ENCODE measurements at places on chromosomes 13 and 19. TPM values are rescaled to one million over a fixed set of nuclear protein-coding genes. Genes with fewer than 3 reads are reported as not detected.

The IFNL1 gene
- polyA plus RNA-seq, result not detected

DNA sequence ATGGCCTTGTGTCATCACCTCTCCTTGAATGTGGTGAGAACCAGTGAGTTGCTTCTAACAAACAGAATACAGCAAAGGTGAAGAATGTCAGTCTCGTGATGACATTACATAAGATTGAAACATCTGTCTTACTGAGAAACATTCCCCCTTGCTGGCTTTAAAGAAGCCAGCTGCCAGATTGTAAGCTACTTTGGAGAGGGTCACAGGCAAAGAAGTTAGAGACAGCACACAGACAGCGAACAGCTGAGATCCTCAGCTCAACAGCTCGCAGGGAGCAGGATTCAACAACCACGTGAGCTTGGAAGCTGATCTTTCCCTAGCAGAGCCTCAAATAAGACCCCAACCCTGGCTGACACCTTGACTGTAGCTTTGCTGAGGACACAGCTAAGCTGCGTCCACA lies 367.9 kb downstream of the LIG4 start:
- no peak for DNase-seq
- H3K27me3 ChIP-seq, result no peaks in the 10 kb centered on the region
- no peaks in the 10 kb centered on the region for H3K4me1 ChIP-seq

- H3K36me3 ChIP-seq, result peaks cover 65% of the 10 kb centered on the region
- DNase-seq, result no peak
- H3K4me3 ChIP-seq, result no peak overlapping the region
- H3K27me3 ChIP-seq, result no peaks in the 10 kb centered on the region
Observed at GRCh38 chr19:13966684-13967128, 14.4 kb downstream of the DCAF15 start.

- H3K27ac ChIP-seq, result no peak overlapping the region
- H3K4me3 ChIP-seq, result peak overlapping the region; percentile 62
- no peak for DNase-seq
- H3K27me3 ChIP-seq, result no peaks in the 10 kb centered on the region
- no peaks in the 10 kb centered on the region for H3K36me3 ChIP-seq
- H3K4me1 ChIP-seq, result peaks cover 11% of the 10 kb centered on the region
Observed at GRCh38 chr13:41458187-41458760, 924 bp downstream of the RGCC start.

The GNG7 gene
- polyA plus RNA-seq, result 2.9 TPM

- H3K4me3 ChIP-seq, result peak overlapping the region; percentile 14
- DNase-seq, result peak; percentile 16
- no peaks in the 10 kb centered on the region for H3K4me1 ChIP-seq
- H3K27me3 ChIP-seq, result no peaks in the 10 kb centered on the region
- H3K36me3 ChIP-seq, result no peaks in the 10 kb centered on the region
- no peak overlapping the region for H3K27ac ChIP-seq
Observed at GRCh38 chr19:53466726-53467484, 628 bp upstream of the ZNF813 start.

The CGB8 gene
- not detected for polyA plus RNA-seq

The RPL28 gene
- polyA plus RNA-seq, result 577 TPM

DNA sequence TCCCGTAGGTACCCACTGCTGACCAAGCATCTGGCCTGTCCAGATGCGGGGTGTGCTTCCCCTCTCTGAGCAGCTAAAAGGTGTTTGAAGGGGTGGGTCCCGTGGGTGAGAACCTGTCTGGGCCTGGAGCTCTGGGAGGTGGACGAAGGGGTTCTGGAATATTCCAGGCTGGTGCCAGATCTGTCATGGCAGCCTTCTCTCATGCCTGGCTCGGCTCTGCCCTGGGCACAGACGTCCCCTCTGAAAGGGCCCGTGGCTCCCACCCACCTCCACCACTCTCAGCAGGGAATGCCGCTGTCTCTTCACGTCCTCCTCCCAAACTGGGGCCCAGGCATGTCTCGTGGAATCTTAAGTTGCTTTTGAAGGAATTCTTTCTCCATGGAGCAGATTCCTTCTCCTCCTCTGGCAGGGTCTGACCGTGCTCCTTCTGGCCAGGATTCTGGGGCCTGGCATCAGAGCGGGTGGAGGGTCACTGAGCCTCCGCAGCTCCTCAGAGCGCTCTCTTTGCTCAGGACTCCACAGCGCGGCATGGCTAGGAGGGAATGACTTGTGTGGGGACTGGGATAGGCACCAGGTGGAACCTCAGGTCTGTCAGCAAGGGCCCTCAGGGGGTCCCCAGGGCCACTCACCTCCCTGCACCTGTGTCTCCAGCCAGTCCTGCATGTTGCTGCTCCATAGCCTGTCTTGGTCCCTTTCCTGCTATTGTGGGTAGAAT lies 5.9 kb upstream of the MCF2L start:
- H3K4me3 ChIP-seq, result no peak overlapping the region
- DNase-seq, result no peak
- H3K36me3 ChIP-seq, result no peaks in the 10 kb centered on the region
- H3K27ac ChIP-seq, result no peak overlapping the region
- H3K4me1 ChIP-seq, result no peaks in the 10 kb centered on the region

The CYP4F8 gene
- polyA plus RNA-seq, result not detected

DNA sequence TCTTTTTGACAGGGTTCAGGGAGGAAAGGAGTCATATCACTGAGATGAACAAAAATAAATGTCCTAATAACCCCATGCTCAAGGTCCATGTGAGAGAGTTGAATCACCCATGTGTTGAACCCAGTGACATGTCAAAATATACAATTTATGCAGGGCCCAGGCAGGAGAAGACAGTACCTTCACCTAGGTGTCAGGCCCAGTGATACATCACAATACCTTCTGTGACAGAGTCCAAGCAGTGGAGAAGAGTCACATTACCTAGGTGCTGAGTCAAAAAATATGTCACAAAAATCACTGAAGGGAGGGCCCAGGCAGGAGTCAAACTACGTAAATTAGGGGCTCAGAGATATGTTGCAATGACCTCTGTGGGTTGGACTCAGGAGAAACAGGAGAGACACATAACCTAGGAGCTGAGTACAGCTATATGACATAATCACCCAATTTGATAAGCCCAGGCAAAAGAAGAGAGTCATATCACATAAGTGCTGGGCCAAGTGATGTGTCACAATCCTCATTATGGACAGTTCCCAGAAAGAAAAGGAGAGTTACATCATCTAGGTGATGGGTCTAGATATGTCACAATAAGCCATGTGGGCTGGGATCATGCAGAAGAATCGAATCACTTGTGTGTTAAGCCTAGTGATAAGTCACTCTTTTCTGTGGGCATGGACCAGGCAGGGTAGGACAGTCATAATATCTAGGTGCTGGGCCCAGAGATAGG lies 13.8 kb upstream of the ZNF724 start:
- peaks cover 40% of the 10 kb centered on the region for H3K36me3 ChIP-seq
- no peak overlapping the region for H3K27ac ChIP-seq
- peak; percentile 40 for DNase-seq
- H3K4me3 ChIP-seq, result no peak overlapping the region
- no peaks in the 10 kb centered on the region for H3K27me3 ChIP-seq
- H3K4me1 ChIP-seq, result no peaks in the 10 kb centered on the region

DNA sequence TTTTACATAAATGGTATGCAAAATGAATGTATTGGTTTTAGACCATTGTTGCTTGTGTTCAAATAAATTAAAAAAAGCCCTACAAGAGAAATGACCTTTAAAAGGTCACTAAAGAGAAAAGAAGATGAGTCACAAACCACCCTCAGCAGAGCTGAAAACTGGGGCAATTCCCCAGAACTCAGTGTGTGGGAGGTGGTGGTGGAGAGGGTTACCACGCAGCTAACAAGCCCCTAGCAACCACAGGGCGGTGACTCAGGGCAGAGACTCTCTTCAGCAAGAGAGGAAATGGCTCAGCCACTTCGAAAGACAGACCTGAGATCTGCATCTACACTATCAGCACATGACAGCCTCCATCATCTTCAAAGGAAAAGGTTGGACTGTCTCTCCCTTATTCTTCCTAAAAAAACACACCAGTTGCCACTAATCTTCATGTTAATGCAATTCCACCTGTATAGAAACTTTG lies 29.4 kb upstream of the NDFIP2 start:
- DNase-seq, result peak; percentile 79
- H3K4me1 ChIP-seq, result peaks cover 9% of the 10 kb centered on the region
- no peaks in the 10 kb centered on the region for H3K27me3 ChIP-seq

DNA sequence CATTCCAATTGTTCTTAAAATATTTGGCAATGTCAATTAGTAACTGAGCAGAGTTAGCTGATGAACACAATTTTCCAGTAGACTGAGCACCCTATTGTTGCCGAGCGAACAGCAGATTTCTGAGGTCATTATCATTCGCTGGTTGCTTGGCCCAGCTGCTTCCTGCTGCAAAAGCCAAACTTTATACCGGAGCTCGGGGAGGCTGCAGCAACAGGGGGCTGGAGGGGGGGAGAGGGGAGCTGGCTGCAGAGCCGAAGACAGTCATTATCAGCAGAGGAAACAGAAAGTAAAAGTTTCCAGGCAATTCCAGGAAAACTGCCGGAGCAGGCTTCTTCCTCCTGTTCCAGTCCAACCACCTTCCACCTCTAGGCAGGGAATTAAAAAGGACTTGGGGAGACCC lies 77.9 kb downstream of the ZNF536 start:
- no peaks in the 10 kb centered on the region for H3K36me3 ChIP-seq
- DNase-seq, result peak; percentile 73
- H3K27ac ChIP-seq, result no peak overlapping the region
- peaks cover 6% of the 10 kb centered on the region for H3K4me1 ChIP-seq
- H3K27me3 ChIP-seq, result no peaks in the 10 kb centered on the region

DNA sequence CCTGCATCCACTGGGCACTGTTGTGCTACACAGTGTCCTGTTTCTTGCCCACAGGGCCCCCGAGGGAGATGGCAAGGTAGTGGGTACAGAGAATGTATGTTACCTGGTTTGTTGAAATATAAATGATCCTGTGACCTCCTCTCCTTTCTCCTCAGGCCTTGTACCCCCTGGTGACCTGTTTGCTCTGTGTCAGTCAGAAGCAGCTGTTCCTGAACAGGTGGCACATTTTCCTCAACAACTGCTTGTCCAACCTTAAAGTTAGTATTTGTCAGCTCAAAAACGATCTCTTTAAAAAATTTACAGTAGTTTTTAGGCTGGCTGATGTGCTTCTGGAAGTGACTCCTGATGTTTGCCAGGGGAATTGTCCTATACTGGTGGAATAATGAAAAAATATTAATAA lies 105.1 kb downstream of the FRY start:
- DNase-seq, result no peak
- H3K27ac ChIP-seq, result no peak overlapping the region
- H3K4me3 ChIP-seq, result no peak overlapping the region
- H3K27me3 ChIP-seq, result no peaks in the 10 kb centered on the region
- H3K4me1 ChIP-seq, result no peaks in the 10 kb centered on the region

The OSCAR gene
- polyA plus RNA-seq, result 0.55 TPM

DNA sequence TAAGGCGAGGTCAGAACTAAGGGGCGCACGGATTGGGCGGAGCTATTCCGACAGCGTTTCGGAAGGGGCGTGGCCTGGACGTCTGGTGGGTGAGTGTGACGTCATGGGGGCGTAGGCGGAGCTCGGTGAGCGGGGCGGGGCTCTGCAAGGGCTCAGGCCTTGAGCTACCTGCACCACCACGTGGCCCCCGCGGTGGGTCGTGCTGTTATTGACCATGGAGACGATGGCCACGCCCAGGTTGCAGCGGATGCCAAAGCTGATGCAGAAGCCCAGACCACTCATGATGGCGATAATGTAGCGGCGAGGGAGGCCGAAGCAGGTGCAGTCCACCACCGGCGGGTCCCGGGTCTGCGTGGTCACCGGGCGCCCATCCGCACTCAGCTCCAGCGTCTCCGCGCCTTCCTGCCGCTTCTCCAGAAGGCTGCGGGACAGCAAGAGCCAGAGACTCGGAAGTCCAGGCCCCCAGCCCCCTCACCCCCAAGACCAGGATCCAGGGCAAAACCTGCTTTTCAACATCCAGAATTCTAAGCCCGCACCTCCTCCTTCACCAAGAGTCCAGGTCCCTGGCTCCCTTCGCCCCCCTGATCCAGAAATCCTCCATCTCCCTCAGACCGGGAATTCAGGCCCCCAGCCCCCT lies 4.8 kb downstream of the SLC17A7 start:
- no peak for DNase-seq
- H3K4me1 ChIP-seq, result no peaks in the 10 kb centered on the region
- H3K27me3 ChIP-seq, result peaks cover 60% of the 10 kb centered on the region
- no peaks in the 10 kb centered on the region for H3K36me3 ChIP-seq

DNA sequence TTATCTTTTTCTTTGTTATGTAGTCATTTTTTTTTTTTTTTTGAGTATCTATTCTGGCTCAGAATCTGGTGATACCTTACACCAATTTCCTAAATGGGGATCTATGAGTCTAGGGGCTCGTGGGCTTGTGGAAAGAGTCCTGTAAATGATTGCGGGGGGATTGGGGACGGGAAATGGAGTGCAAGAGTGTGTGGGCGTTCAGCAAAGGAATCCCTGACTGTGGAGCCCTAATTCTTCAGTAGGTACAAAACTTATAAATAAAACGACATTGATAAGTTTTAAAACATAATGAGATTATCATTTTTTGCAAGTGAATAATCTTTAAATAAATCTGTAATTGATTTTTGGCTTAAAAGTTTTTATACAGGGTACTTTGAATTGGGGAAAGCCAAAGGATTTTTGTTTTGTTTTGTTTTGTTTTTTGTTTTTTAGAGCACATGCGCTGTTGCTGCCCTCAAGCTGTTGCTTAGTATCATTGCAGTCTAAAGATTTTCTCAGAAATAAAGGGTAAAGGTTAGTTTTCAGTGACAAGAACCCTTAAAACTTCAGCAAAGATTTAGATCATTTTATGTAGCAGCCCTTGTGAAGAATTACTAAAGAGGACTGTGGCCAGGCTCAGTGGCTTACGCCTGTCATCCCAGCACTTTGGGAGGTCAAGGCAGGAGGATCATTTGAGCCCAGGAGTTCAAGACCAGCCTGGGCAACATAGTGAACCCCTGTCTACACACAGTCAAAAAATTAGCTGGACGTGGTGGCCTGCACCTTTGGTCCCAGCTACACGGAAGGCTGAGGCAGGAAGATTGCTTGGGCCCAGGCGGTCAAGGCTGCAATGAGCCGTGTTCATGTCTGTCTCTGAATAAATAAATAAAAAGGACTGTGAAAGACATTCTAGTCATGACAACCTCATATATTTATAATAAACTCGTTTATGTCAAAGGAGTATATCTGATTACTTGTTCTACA lies 1.7 kb downstream of the ERCC5 start:
- peaks cover 23% of the 10 kb centered on the region for H3K4me1 ChIP-seq
- peak overlapping the region; percentile 93 for H3K27ac ChIP-seq
- H3K36me3 ChIP-seq, result no peaks in the 10 kb centered on the region
- no peak overlapping the region for H3K4me3 ChIP-seq

- H3K4me3 ChIP-seq, result no peak overlapping the region
- no peaks in the 10 kb centered on the region for H3K36me3 ChIP-seq
- H3K27me3 ChIP-seq, result no peaks in the 10 kb centered on the region
- H3K27ac ChIP-seq, result no peak overlapping the region
- DNase-seq, result no peak
Observed at GRCh38 chr19:18014197-18014596, 6.2 kb downstream of the ARRDC2 start.

- H3K4me3 ChIP-seq, result no peak overlapping the region
- DNase-seq, result no peak
- no peak overlapping the region for H3K27ac ChIP-seq
- H3K27me3 ChIP-seq, result no peaks in the 10 kb centered on the region
- H3K36me3 ChIP-seq, result no peaks in the 10 kb centered on the region
Observed at GRCh38 chr13:74987124-74987690, 494.8 kb downstream of the TBC1D4 start.

The ODAD3 gene
- polyA plus RNA-seq, result 3.1 TPM

- H3K36me3 ChIP-seq, result no peaks in the 10 kb centered on the region
- H3K4me1 ChIP-seq, result no peaks in the 10 kb centered on the region
Observed at GRCh38 chr13:64471916-64472315, 2758.2 kb downstream of the PCDH9 start.

Data from adrenal gland (tissue), 19 donors.